ENCODE measurements at places on chromosomes 2 and 18.

DNA sequence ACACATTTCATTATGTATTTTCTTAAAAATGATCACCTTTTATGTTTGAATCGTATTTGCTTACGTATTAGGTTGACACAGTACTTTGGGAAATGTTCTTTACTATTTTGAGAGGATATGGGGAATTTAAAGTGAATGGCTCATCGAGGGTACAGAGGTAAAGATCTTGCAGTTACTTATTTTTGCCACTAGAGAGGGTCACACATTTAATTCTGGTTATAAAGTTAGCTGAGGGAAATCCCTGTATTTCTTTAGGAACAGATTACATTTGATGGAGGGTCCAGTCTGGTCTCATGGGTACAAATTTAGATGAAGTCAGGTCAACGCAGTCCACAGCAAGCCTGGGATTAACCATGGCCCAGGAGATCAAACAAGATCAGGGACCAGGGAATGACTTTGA, 24.5 kb downstream of the DYNC2LI1 start:
- DNase-seq = peak; percentile 5

DNA sequence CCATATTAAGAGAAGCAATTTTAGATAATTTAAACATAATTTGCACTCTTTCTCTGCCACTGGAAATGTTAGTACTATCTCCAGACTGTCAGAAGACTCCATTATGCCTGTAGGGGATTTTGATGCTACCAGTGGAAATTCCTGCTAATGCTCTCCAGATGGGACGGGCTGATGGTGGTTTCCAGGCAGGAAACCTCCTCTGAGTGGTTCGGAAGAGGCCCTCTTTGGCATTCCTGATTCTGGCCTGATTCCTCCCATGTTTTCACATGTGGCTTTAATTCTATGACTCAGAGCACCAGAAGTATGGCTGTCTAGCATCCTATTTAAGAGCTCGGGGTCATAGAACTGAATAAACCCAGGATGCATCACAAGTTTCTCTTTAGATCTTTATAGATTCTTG, 70.9 kb upstream of the ST6GAL2 start:
- no peak for DNase-seq

- peak; percentile 43 for DNase-seq
Observed at GRCh38 chr2:222982010-222982908, 69.7 kb upstream of the KCNE4 start.

DNA sequence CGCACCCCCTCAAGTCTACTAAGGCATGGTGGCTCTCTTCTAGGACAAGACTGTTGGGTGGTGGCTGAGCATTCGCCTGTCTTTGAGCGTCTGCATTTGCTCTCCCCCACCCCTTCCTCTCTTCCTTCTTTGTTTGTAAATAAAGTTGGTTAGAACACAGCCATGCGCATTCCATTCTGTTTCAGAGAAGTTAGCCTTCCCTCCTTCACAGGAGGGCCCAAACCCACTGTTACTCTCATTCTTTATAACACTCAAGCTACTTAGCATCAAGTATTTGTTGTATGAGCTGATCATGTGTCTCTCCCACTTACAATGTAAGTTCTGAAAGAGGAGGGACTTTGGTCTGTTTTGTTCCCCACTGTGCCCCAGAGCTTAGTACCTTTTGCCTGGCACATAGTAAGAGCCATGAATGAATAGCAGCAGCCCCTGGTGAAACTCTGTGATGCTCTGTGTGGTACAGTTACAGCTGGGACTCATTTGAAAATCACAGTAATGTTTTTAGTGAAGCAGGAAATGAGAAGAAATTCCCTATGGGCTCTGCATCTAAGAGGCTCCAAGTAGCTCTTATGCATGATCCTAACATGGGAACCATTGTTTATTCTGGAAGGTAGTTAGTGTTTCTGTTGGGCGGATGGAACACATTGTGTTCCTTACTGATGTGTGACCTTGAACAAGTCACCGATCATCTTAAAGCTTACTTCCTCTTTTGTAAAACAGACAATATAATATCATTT, 7.7 kb downstream of the MGAT5 start:
- peak; percentile 79 for DNase-seq

GRCh38 chr18:63199743-63200241, 119.8 kb downstream of the BCL2 start:
- no peak for DNase-seq

- DNase-seq = no peak
Observed at GRCh38 chr18:50338122-50338521, 36.7 kb upstream of the SKA1 start.

- DNase-seq = no peak
Observed at GRCh38 chr2:174335988-174336500, 1.3 kb downstream of the SP9 start.

Measured in dermis blood vessel endothelial cell (primary cell).